ENCODE measurements at places on chromosomes 3 and 15.

GRCh38 chr3:170589113-170589512 lies 3.2 kb upstream of the SLC7A14 start:
- DNase-seq = no peak

DNA sequence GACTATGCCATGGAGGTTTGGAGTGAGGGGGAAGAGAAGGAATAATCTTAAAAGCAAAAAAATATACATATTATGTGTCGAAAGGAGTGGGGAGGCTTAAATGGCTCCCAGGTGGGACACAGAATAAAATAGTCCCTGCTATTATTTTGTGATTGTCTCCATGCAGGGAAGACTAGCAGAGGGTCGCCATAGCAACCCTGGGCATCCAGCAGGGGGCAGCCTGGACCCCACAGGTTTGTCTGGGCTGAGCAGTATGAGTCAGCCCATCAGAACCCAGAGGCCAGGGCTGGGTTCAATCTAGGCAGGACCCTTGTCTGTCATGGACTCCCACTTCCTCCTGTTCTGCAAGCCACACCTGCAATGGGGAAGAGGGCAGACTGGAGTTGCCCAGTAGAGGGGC lies 17.6 kb upstream of the LINGO1 start:
- DNase-seq = no peak

DNA sequence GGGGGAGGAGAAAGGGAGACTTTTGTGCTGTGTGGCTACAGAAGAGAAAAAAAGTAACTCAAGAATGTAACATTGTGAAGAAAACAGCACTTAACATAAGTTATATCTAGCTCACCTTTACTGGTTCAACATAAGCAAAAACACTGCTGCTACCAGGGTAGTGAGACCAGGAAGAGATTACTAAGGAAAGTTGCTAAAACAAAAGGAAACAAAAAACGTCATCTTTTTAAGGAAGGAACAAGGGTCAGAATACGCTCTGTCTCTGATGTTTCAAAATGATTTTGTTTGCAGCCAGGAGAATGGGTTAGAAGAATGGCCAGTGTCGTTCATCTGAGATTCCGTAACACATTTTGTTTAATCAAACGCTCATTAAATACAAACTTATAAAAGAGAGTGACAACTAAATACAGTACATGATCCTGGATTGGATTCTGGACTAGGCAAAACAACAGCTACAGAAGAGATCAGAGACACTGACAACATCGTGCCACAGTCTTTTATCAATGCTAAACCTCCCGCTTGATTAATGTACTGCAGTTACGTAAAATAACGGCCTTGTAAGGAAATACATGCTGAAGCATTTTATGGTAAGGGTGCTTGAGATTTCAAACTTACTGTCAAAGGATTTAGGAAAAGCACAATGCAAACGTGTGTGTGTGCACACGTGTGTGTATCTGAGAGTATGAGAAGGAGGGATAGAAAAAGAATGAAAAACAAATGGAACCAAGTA lies 67.7 kb downstream of the FOXP1 start:
- no peak for DNase-seq

DNA sequence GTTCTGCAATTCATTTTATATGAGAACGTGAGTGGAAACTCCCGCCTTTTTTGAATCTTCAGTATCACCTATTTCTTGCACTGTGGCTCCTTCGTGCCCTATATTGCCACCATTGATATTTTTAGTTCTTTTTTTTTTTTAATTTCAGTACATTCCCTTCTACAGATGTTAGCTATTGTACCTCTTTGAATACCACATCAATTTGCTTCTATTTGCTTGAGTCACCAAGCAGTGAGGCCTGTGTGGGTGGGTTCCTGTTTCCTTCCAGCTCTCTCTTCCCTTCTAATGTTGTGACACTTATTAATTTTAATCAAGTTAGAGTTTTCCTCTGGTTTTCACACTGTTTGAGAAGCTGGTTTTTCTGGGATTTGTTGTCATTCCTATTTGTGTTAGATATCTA lies 8.7 kb downstream of the HACD2 start:
- peak; percentile 62 for DNase-seq

GRCh38 chr3:113623811-113624210 lies 72.6 kb downstream of the USF3 start:
- no peak for DNase-seq

DNA sequence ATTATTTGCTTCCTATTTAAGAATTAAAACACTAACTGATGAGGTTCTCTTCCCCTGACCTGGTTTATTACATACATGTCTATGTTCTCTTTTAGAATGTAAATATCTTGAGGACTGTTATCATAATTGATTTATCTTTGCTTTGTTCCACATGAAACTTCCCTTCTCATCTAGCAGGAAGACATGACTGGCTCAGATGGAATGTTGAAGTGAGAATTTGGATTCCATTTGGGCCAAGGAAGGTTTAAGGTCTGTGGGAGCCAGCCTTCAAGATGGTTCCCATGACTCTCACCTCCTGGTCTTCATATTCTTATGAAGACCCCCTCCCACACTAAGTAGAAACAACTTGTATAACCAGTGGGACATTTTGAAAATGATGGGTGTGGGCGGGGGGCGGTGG lies 222.2 kb upstream of the GADL1 start:
- no peak for DNase-seq

GRCh38 chr15:85598219-85598618 lies 196.5 kb downstream of the KLHL25 start:
- DNase-seq = no peak

DNA sequence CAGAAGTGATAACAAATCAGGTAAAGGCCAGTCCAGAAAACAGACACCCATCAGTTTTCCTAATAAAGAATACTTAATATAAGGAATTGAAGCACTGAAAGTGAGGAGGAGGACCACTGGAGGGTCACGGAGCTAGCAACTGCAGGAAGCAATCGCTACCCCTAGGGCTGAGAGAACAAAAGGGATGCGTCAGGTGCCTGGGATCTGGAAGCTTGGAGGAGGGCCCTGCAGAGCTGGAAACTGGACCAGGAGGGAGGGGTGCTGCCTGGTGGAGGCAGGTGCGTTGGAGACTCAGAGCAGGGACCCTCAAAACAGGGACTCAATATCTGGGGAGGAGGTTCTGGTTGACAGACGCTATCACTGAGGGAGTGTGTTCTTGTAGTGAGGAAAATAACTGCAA lies 308.1 kb upstream of the RASGRP1 start:
- DNase-seq = no peak

GRCh38 chr3:68919000-68919399 lies 13.3 kb downstream of the TAFA4 start:
- no peak for DNase-seq

DNA sequence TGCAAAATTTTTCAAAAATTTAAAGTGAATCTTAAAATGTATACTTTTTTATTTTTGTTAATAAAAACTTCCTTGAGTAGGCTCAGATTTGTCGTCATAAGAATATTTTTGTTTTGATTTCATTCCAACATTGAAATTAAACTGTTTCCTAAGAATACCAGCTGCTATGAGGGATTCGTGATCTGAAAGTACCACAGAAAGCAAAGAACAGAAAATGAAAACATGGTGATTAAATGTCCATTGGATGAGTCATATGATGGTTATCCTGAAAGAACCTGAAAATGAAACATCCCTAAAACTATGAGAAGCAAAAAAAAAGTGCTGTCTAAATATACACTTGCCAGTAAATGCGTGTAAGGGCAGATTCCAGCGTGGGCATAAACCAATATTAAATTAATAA lies 143.8 kb downstream of the GMNC start:
- no peak for DNase-seq

DNA sequence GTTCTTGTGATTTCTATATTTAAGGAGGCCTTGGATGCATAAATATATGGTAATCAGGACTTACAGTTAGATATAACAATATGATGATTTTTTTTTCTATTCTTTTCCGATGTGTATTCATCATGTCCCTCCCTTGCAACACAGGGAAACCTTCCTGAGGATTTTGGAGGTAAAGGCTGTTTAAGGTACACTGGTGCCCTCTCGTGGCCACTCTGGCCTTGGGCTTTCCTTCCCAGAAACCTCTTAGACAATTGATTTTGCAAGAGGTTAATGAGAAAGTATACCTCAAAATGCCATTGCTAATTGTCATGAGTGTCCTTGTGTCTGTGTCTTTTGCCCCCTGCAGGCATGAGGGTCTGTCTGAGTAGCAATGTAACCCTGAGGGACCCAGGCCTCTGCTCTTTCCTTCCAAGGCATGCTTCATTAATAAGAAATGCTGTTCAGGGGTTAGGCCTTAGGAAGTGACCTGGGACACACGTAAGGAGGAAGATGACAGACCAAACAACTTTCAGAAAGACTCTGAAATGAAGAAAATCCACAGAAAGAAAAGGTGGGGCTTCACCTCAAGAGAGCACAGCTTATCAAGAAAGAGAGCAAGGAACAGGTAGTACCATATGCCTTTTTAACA lies 70.3 kb upstream of the PPP2R3A start:
- peak; percentile 56 for DNase-seq

DNA sequence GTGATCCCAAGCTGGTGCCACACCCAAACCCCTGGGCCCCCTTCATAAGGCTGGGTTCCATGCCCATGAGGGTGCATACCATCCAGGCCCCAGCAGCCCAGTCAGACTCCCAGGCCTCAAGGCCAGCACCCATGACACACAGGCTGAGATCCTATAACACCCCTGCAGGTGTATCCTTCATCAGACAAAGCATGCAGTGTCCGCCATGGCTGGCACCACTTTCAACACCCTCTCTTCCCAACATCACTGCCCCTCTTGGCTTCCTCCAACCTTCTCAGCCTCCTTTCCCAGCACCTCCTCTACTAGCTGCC lies 3.5 kb downstream of the CCDC51 start:
- no peak for DNase-seq

DNA sequence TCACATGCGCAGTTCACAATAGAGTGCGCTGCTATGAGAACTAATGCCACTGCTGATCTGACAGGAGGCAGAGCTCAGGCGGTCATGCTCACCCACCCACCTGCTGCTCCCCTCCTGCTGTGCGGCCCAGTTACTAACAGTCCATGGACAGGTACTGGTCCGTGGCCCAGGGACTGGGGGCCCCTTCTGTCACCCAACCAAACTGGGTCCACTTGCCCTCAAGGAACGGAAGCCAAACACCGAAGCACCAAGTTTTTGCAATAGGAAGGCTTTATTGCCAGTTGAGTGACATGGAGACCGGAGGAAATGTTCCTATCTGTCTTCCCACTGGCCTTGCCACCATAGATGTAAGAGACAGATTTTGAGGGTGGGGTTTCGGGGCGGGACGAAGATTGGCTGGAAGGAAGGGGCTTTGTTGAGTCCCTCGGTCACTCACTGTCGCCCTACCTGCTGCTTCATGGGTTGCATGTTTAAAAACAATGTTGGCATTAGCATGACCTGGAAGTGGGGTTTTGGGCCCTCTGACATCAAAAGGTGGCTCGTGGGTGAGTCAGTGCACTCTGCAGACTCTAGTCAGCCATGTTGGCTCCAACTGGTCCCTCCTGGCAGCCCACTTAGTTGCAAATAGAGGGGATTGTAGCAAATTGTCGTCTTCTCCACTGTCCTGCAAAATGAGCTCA lies 141.0 kb downstream of the TJP1 start:
- DNase-seq = no peak

DNA sequence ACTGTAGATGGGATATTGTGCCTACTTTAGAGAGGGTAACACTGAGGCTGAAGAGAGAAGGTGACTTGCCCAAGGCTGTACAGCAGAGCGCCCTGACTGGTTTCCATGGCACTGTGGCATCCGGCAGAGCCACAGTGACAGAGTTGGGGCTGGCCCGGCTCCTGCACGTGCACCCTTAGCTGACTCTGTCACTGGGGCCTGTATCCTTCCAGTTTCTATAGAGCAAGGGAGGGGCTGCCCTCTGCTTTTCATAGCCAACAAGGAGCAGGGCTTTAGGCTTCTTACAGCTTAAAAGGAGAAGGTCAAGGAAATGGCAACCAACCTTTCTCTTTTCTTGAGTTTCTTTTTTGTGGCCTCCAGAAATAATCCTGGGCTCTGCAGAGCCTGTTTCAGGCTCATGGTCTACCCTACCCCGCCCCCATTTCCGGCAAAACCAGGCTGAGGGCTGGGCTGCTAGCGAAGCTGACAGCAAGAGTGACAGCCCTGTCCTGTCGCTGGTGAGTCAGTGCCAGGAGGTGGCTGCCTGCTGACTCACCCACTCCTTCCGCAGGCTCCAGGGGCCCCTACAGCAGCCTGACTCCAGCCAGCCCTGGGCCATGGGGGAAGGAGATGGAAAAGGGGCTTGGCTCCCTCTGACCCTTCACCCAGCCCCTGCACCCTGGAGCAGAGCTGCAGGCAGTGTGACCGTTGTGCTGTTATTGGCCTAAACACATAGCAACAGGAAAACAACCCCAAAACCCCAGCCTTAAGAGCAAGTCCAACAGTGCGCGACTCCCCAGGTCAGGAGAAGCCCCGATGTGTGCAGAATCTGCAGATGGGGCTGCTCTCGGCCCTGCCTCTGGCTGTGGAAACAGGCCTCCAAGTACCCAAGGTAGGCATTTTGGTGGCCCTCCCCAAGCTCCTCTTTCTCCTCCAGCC lies 29.8 kb downstream of the SLC6A6 start:
- DNase-seq = peak; percentile 94

- no peak for DNase-seq
These were observed 322.7 kb downstream of the SV2B start for GRCh38 chr15:91422797-91423196.

GRCh38 chr3:152257563-152258035 lies 11.1 kb upstream of the MBNL1 start:
- peak; percentile 60 for DNase-seq

DNA sequence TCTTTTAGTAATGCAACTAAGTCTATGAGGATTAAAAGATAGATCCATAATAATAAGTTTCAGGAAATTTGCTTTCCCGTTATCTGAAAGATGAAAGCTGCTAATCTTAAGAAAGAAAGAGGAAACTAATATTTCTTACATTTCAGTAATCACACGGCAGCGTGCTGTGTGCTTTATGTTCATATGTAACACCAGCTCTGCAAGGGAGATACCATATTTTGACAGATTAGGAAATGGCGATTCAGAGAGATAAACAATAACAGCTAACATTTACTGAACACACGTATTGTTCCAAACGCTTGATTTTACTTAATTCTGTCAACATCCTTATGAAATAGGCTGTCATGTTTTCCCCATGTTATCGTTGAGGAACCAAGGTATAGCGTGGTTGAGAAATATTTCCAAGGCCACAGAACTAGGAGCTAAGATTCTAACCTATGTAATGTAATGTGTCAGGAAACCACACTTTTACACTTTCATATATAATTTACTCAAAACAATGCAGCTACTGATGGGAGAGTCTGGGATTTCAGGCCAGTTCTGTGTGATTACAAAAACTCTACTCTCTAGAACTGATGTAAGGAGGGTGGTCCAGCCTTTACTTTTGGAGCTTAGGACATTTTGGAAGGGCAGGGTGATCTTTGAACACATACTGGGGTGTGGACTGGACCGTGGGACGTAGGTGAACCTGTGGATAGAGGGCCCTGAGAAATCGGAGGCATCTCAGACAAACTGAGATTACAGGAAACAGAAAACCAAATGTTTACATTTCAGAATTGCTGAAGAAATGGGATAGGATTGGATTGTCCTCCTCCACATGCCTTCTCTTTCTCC lies 100.6 kb downstream of the IL1RAP start:
- no peak for DNase-seq

DNA sequence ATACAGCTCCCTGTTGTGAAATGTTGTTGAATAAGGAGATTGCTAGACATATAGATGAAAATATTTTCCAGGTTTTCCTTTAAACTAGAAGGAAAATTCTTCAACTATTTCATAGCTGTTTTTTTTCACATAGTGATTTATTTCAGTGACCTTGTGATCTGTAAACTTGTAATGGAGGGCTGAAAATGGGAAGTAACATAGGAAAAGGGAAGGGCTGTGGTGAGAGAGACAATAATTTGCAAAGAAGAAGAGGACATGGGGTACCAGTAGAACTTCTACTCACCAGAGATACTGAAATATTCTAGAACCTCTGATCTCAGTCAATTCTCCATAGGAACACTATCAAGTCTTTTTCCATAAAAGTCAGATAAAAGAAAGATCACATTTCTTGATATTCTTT lies 60.4 kb downstream of the PLS1 start:
- no peak for DNase-seq
